ENCODE measurements at places on chromosomes 16 and 17.

GRCh38 chr17:74015316-74015715, 188.2 kb upstream of the RPL38 start:
- no peak for DNase-seq

- no peak for DNase-seq
Observed at GRCh38 chr16:75599452-75600277, 23.4 kb downstream of the ADAT1 start.

DNA sequence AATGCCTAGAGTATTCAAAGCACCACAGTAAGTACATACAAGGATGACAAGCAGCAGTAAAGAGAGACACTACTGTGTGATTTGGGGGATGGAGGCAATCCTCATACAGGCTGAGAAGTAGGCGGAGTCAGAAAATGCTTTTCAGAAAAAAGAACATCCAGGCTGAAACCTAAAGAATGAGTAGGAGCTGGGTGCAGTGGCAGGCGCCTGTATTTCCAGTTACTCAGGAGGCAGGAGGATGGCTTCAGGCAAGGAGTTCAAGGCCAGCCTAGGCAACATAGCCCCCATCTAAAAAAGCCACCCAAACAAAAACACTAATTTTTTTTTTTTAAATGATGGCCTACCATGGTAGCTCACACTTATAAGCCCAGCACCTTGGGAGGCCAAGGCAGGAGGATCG, 10.3 kb downstream of the KANSL1 start:
- no peak for DNase-seq

DNA sequence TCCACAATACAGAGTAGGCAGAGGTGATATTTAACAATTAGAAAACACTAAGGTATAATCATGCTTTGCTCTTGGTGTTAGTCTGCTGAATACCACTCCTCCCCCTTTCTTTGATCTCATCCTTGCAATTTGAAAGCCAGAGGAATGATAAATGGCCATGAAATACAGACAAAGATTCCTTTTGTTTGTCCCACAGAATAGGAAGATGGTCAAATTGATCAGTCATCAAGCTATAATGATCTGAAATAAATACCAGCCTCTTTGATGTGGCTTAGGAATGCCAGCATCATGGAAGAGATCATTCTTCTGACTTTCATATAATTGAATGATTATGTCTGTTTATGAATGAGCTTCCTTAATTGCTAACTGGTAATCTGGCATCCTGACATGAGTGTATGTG, 1541.7 kb upstream of the CDH8 start:
- no peak for DNase-seq

DNA sequence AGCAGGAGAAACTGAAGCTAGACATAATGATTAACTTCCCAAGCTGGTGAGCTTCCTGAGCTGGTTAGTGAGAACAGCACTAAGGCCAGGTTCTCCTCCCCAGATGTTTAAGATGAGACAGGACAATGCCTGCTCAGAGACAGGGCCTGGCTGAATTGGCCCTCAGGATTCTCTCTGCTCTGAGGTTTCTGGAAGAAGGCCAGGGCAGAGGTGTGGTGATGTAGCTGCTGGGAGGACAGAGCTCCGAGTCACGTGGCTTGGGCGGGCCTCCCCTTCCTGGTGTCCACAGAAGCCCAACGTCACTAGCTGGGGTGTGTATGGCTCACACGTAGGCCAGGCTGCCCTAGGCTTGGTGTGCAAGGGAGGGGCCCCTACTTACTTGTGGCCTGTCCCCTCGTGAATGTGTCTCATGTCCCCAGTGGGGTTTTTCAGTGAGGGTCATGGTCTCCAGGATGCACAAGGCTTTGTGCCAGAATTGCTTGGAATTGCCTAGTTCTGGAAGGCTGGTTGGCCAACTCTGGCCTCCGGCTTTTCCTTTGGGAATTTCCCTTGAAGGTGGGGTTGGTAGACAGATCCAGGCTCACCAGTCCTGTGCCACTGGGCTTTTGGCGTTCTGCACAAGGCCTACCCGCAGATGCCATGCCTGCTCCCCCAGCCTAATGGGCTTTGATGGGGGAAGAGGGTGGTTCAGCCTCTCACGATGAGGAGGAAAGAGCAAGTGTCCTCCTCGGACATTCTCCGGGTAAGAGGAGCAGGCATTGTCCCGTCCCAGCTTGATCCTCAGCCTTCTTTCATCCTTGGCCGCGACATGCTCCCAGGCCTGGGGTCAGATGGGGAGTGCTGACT, 3.4 kb downstream of the NOD2 start:
- DNase-seq: peak; percentile 62

DNA sequence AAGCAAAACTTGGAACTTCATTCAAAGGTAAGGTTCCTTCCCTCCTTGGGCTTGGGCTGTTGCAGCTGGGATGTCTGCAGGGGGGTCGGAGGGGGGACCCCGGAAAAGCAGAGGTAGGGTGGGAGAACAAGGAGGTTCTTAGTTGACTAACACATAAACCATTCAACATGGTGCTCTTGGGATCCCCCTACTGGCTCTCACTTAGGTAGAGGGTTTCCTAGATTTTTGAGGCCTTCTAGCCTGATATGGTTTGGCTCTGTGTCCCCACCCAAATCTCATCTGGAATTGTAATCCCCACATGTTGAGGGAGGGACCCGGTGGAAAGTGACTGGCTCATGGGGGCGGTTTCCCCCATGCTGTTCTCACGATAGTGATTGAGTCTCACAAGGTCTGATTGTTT, 93.9 kb downstream of the RGS9 start:
- no peak for DNase-seq

- no peak for DNase-seq
Observed at GRCh38 chr16:27529962-27530361, 19.8 kb downstream of the GTF3C1 start.

GRCh38 chr17:58823051-58823525, 67.4 kb downstream of the PPM1E start:
- DNase-seq: no peak

GRCh38 chr17:31412511-31412910, 21.0 kb downstream of the RAB11FIP4 start:
- no peak for DNase-seq

GRCh38 chr17:73061161-73061560, 31.3 kb downstream of the SLC39A11 start:
- no peak for DNase-seq

GRCh38 chr16:85902366-85903155, 3.6 kb downstream of the IRF8 start:
- DNase-seq: peak; percentile 44

DNA sequence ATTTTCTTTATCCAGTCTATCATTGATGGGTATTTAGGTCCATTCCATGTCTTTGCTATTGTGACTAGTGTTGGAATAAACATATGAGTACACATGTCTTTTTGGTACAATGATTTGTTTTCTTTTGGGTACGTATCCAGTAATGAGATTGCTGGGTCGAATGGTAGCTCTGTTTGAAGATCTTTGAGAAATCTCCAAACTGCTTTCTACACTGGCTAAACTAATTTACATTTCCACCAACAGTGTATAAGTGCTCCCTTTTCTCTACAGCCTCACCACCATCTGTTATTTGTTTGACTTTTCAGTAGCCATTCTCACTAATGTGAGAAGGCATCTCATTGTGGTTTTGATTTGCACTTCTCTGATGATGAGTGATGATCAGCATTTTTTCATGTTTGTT, 103.7 kb downstream of the GOSR1 start:
- no peak for DNase-seq

DNA sequence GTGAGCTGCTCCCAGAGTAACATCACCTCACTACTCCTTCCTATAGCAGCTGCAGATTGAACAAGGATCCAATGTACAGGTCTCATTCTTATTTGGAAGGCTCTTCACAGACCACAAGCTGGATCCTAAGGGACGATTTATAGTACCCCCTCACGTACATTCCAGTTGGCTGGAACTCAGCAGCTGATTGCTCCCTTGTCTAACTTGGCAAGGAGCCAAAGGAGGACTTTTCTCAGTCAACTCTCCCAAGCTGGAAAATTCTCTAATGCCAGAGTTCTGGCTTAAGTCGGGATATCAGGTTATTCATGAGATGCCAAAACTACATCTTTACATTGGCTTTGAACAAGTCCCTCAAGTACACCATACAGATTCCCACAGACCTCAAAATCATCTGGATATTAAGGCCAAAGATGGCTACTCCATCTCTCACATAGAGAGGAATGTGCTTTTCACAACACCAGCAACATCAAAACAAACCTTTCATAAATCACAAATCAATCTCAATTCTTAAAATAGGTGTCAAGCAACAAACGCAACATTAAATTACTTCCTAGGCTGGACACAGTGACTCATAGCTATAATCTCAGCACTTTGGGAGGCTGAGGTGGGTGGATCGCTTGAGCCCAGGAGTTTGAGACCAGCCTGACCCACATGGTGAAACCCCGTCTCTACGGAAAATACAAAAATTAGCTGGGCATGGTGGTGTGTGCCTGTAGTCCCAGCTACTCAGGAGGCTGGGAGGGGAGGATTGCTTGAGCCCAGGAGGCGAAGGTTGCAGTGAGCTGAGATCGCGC, 39.3 kb downstream of the SMG6 start:
- no peak for DNase-seq

DNA sequence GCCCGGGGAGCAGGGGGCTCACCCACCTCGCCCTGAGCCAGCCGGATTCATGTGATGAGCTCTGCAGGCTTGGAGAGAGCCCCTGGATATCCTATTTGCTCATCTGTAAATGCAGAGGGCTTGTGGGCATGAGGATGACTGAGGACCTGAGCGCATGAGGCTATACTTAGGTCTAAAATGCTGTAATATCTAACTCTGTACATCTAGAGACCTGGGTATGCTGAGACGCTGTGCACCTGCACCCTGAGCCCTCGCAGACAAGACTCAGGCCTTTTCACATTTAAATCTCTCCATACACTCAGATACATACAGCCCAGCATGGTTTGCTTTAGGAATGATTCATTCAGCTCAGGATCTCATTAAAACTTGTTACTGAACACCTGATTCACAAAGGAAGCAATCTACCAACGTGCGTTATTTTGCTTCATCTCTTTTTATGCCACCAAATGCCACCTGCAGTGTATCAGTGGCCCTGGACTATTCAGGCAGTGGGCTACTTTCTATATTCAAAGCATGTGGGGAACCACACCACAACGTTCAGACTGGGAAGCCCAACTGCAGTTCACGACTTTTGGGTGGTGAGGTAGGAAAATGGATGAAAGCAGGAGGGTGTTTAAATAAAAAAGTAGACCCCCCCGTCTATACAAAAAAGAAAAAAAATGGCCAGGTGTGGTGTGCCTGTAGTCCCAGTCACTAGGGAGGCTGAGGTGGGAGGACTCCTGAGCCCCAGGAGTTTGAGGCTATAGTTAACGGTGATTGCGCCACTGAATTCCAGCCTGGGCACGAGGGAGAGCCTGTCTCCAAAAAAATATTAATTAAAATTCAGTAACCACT, 12.0 kb downstream of the USP7 start:
- no peak for DNase-seq

- no peak for DNase-seq
Observed at GRCh38 chr17:72476134-72476533, 355.3 kb downstream of the SOX9 start.

DNA sequence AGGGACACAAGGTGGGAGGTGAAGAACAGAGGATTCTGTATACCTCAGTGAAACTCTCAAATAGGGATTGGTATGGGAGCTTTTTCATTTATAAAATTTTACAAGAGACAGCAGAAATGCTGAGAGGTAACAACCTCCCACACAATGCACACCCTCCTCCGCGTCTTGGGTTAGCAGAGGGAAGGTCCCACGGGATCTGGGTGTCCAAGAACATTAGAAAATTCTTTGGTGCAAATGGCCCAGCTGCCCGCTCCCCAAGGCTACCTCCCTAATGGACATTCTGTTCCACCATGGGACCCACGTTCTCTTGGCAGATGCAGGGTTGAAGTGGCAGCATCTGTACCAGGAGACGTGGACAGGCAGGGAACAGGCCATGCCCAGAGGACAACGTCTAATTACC, 22.5 kb downstream of the GPR139 start:
- DNase-seq: no peak

- no peak for DNase-seq
Observed at GRCh38 chr17:8713878-8714277, 30.8 kb downstream of the CCDC42 start.

- DNase-seq: no peak
Observed at GRCh38 chr16:680967-681745, 946 bp downstream of the STUB1 start.

DNA sequence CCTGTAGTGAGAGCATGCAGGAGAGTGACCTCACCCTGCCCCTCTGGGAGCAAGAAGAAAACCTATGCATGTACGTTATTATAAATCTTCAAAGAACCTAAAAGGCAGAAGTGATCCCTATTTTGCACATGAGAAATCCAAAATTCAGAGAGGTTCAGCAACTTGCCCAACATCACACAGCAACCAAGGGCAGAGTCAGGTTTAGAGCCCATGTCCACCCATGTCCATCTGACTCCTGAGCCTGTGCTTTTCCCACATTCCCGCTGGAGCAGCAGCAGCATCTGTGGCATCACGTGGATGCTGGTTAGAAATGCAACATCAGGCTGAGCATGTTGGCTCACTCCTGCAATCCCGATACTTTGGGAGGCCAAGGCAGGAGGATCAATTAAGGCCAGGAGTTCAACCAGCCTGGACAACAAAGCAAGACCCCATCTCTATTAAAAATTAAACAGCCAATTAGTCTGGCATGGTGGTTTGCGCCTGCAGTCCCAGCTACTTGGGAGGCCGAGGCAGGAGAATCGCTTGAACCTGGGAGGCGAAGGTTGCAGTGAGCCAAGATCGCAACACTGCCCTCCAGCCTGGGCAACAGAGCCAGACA, 26.3 kb downstream of the METTL22 start:
- no peak for DNase-seq

DNA sequence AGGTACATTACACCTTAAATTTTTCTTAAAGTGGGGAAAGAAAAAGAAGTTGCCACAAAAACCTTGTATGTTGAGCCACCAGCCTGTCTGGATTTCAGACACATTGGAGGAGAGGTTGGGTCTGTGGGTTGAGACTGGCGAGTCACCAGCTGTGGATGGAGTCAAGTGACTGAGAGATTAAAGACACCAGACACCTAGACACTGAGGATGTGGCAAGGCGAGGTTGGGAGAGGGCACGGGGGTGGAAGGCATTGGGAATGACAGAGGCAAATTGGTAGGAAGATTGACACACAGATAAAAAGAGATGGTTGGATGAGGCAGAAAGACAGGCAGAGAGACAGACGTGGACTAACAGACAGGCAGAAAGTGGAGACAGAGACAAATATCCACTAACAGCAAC, 49.6 kb downstream of the KCNJ12 start:
- no peak for DNase-seq

DNA sequence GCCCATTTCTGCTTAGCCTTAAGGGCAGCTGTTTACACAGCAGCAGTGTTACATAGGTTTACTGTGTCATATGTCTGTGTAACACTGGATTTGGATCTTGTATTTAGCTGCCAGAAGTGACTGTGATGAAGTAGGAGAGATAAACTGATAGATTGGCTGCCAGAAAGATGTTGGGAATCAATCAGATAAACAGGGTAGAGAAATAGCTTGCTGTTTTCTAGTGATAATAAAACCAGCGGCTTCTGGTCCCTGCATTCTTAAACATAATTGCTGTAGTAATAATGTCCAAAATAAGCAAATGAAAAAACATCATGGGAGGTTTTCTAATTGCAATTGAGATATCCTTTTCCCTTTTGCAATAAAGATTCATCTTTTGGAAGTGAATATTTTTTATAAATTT, 68.7 kb downstream of the AATF start:
- DNase-seq: no peak

GRCh38 chr16:31480851-31481536, 1.9 kb upstream of the SLC5A2 start:
- no peak for DNase-seq

- no peak for DNase-seq
Observed at GRCh38 chr17:83092186-83092585, 12.8 kb downstream of the METRNL start.
